A549 (cell line): ENCODE measurements at places on chromosomes 16 and 17.

GRCh38 chr17:82033359-82034085, 2.0 kb downstream of the RAC3 start:
- no peak for DNase-seq

- DNase-seq, result peak; percentile 67
Observed at GRCh38 chr17:879546-880442, 97.6 kb downstream of the MRM3 start.

DNA sequence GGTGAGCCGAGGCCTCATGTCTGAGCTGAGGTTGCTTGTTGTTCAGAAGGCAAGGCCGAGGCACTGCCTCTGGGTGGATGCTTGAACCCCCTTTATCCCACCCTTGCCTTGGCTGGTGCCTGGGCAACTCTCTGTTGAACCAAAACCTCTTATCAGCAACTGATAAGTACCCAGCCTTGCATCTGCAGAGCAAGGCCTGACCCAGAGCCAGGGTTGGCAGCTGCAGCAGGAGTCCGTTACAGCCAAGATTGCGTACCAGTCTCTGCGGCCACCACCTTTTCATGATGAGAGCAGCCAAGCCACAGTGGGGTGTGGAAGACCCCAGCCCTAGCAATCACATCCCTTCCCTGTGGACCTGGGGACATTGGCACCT, 118.3 kb downstream of the RAB11FIP4 start:
- DNase-seq, result no peak

GRCh38 chr17:60352071-60352470, 39.9 kb downstream of the USP32 start:
- no peak for DNase-seq

DNA sequence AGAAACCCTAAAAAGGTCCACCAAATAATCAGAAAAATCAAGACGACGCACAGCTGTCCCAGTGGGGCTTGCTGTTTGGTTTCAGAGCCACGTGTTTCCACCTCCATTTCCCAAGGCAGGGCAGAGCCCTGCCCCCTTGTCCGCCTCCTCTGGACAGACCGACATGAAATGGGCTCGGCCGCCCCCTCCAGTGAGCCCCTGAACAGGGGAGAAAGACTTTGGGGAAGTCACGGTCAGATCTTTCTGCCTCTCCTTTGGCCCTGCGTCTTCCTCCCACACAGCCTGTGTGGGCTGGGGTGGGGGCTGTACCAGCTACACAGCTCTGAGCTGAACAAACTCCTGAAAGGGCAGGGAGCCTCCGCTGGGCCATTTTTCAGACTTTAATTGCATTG, 230.7 kb downstream of the ENGASE start:
- no peak for DNase-seq

DNA sequence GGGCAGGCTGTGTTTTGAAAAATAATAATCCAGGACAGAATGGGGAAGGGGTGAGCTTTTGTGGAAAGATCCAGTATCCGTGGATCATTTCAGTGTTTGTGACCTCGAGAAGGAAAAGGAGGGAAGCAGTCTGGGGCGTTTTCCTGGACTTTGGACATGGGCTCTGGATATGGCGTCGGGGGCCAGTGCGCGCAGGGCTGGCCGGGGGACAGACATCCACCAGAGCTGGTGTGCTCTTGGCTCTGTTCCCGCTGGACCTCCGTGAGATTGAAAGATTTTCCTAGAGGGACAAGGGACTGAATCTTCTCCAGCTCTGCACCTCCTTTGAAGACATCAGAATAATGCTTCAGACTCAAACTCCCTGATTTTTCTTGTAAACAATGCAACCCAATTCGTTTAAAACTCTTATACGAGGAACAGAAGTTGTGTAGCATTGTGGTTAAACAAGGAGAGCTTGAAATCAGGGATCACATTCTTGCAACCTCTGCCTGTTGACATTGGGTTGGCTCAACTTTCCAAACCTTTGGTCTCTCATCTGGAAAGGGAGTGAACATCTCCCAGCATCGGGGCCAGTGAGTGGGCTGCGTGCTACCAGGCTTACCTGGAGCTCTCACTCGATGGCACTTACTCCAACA, 75.9 kb downstream of the C16orf95 start:
- DNase-seq, result no peak

DNA sequence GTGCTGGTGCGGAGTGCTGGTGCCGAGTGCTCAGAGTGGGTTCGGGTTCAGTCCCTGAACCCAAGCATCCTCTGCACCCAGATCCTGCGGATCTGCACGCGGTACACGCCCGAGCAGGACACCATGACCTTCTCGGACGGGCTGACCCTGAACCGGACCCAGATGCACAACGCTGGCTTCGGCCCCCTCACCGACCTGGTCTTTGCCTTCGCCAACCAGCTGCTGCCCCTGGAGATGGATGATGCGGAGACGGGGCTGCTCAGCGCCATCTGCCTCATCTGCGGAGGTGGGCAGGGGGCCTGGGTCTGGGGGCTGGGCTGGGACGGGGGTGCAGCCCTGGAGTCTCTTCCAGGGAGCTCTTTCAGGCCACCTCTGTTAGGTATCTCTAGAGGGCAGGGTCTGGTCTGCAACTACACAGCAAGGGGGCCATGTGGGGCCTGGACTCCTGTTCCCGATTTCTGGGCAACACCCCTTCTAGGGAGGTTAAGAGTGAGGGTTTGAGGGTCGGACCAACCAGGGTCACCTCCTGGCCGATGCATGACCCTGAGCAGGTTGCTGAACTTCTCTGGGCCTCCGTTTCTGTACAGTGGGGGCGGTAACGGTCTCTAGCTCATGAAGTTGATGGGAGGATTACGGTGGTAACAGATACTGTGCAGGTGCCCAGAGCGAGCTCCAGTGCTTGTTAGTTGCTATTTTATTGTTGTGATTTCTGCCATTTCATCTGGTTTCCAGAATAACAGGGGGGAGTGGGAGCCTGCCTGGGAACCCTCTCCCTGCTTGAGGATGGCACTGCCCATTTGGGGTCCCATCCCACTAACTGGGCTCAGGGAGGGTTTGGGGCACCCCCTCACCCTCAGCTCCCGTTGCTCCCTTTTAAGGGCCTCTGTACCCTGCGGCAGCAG, 10.1 kb downstream of the GJD3 start:
- no peak for DNase-seq

DNA sequence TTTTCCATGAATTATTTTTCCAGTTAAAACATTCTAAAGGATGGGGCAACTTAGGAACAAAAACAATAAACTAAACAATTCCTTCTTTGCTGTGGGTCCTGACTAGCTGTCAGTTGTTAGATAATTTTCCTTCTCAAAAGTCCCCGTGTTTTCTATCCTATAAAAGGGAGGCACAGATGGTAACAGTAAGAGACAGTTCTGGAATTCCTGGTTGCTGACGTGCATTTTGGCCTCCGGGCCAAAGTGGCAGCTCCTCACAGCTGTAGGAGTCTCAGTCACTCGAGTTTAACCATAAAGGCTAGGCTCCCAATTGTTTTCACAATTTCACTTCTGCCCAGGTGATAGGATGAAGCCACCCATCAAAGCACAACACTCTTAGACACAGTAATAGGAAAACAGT, 77.0 kb upstream of the ZNF423 start:
- DNase-seq, result no peak

- no peak for DNase-seq
Observed at GRCh38 chr16:85112364-85112763, at the start of gene CIBAR2. Gene CIBAR2, minus strand, starts transcription at chr16:85112472. Its CDS starts 120 bp downstream, at chr16:85112352.

DNA sequence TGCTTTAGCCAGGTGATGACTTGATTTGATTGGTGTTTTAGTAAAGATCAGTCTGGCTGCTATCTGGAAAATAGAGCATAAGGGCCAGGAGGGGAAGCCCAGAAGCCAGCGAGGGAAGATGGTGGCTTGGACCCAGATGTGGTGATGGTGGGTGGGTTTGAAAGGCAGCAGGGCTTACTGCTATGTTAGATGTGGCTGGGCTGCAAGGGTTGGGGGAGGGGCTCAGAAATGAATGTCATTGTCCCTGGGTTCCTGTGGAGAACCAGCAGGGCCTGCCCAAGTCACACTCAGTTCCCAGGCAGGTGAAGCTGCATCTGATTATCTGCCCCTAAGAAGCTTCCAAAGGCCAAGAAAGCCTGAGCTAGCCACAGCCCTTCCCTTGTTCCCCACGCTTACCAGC, 71.7 kb upstream of the BRD7 start:
- no peak for DNase-seq

DNA sequence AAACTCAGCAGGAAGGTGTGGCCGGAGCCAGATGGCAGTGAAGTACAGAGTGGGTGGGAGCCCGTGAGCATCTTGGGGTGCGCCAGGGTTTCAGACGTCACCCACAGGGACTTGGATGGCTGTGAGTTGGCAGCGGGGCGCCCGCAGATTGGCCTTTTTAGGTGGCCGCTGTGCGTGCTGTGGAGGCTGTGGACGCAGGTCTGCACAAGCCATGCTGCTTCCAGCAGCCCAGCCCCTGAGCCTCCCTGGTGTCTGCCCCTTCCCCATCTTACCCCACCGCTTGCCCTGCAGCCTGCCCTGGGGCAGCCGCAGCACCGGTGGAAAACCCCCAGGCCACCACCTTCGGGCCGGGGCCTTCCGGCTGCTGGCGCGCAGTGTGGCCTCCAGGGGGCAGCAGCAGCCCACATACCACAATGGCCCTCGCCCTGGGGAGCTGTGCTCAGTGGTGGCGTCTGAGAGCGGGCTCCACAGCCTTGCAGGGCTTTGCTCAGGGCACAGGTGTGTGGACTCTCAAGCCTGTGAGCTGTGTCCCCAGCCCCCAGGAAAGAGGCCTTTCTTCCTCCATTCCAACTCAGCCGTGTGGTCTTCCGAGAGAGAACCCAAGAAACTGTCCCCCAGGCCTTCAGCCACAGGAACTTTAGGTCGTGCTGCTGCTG, 11.8 kb downstream of the ENDOV start:
- peak; percentile 95 for DNase-seq

DNA sequence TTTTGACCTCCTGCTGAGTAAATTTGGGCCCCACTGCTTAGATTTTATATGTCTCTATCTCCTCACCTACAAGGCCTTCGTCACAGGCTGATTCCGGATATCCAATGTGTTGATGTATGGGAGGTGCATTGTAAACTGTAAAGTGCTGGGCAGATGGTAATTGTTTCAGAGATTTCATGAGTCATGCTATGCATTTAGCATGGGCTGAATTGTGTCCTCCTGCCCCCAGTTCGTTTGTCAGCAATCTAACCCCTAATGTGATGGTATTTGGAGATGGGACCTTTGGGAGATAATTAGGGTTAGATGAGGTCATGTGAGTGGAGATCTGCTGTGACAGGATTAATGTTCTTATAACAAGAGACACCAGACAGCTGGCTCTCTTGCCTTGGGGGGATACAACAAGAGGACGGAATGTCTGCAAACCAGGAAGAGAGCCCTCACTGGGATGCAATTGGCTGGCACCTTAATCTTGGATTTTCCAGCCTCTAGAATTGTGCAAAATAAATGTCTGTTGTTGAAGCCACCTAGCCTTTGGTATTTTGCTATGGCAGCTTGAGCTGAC, 101.8 kb upstream of the NLRP1 start:
- DNase-seq, result no peak

DNA sequence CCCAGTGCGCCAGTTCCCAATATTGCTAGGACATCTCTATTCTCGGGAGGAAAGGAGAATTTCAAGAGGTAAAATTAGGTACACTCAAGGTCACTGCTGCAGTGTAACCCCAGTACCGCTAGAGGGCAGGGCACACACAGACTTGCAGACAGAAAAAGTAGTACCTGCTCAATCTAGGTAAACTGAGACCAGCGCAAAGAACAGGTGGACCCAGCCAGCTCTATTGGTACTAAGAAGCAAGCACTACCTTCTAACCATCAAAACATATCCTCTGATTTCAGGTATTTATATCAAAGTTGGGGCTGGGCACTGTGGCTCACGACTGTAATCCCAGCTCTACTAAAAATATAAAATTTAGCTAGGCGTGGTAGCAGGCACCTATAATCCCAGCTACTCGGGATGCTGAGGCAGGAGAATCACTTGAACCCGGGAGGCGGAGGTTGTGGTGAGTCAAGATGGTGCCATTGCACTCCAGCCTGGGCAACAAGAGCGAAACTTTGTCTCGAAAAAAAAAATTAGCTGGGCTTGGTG, 3.6 kb upstream of the WDR81 start:
- peak; percentile 81 for DNase-seq

DNA sequence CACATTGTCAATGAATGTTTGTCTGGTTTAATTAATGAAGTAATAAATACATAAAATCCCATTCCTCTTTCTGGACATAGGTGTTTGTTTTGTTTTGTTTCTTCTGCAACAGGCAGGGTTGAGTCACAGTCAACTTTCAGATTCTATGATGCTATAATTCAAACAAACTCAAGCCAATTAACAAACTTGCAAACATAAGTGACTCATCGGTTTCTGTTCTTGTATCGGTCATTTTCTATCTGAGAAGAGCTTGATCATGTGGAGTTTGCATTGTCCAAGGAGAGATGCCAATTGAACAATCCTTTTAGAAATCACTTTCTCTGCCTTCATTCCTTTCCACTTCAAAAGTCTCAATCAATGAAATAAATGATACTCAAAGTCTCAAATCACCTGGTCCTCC, 294.2 kb upstream of the C16orf82 start:
- DNase-seq, result no peak

DNA sequence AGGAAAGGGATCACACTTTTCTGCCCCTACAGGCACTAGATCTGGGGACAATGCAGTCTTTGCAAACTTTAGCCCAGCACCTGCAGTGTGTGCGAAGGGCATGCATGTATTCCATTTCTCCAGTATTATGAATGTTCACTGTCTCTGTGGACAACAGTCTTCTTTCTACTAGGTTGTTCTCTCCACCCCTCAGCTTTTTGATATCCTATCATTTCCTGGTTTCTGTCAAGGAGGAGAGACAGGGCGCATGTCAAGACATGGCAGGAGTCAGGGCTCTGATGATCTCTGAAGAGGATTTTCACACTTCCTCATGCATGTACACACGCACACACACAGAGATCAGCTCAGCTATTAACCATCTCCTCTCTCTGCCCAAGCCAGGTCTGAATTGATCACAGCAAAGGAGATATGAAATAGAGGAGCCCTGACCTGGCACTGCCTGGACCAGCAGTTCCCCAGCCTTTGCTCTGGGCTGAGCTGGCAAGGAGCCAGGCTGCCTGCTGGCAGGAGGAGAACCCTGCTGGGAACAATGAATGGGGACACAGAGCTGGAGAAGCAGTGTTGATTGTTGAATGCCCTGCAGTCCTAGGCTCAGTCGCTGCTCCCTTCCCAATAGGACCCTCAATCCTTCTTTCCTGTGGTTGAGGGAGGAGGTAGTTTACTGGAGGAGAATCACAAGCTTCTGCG, 2.6 kb downstream of the GPR179 start:
- DNase-seq, result no peak

GRCh38 chr16:35506898-35507194, 2047.4 kb downstream of the TP53TG3F start:
- no peak for DNase-seq

DNA sequence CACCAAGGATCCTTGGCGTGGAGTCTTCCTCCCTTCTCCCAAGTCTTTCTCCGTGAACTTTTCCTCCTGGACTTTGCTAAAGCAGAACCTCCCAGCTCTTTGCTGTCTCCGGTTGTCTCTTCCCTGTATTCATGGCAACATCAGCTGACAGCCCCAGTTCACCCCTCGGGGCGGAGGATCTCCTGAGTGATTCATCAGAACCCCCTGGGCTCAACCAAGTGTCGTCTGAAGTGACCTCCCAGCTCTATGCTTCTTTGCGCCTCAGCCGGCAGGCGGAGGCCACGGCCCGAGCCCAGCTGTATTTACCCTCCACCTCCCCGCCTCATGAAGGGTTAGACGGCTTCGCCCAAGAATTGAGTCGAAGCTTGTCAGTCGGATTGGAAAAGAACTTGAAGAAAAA, 943 bp downstream of the CNTROB start:
- DNase-seq, result peak; percentile 90

- DNase-seq, result no peak
Observed at GRCh38 chr17:37361543-37361942, 14.2 kb upstream of the C17orf78 start.
